ENCODE measurements at places on chromosomes 13 and 19.

DNA sequence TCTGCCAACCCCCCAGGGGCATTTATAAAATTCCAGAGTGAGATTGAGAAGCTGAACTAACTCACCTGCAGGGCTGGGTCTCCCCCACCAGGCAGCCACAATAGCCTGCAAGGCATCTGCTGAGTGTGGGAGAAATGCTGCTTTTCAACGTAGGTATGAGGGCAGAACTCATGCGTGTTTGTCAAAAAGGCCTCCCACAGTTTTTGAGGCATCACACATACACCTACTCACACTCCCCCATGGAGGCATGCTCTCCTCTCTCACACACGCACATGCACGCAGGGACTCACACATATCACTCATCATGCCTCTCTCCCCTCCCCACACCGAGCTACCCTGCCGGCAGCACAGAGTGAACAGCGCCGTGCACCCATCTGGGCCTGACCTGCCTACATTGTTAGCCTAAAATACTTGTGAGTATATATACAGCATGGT lies 390.5 kb downstream of the FGF9 start:
- DNase-seq, result peak; percentile 58

- DNase-seq, result no peak
Observed at GRCh38 chr13:99743094-99743493, 228.5 kb downstream of the ZIC5 start.

DNA sequence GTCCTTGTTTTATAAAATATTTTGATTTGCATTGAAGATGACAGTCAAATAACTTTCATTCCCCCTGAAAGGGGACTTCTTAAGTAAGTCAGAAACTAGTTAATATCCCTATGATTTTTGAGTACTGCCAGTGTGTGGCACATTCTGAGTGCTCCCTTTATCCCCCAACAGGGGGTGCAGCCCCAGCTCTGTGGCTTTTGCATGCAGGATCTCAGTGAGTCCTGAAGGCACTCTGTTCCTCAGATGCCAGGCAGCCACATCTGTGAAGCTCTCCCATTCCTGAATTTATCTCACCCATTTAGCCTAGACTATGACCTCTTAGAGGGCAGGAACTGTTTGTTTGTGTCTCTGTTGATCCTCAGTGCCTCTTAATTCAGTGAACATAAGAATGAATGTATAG lies 123.1 kb downstream of the CDK8 start:
- no peak for DNase-seq

- no peak for DNase-seq
Observed at GRCh38 chr19:7434391-7434790, 54.4 kb downstream of the PEX11G start.

DNA sequence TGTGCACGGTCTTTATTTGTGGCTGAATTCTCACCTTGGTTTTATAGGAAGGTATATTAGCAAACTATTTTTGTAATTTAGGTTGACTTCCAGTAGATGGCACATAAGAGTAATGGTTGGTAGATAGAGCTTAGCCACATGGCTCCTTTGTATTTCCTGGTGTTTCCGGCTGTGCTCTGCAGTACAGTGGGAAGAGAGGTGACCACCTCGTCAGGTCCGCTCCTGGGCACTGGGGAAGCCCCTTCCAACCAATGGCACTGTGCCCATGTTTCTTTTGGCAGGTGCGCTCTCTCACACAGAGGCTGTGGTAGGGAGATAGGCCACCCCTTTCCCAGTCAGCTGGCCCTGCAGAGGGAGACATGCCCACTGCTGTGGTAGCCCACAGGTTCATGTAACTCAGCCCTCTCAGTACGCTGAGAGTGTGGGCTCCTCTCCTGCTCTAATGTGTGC lies 74.3 kb upstream of the ATP12A start:
- no peak for DNase-seq

- DNase-seq, result no peak
Observed at GRCh38 chr13:56735537-56735942, 405.2 kb upstream of the PRR20A start.

- DNase-seq, result no peak
Observed at GRCh38 chr13:110853235-110853721, 61.6 kb downstream of the ANKRD10 start.

- DNase-seq, result no peak
Observed at GRCh38 chr13:98466634-98467236, 110.2 kb downstream of the STK24 start.

DNA sequence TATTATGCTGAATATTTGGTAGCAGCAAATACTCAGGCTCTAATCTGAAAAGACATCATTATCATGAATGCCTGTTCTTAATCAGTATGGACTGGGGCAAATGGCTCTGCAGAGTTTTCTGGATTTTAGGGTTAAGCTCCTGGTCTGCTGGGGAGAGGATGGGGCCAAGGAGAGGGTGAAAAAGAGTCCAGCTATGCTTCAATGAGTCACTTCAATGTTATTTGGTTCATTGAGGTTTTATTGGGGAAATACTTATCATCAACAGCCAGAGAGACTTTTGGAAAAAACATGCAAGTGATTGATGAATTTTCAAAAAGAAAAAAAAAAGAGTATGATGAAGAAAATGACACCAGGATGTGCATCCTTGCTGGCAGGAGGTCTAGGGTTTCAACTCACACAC lies 278.3 kb downstream of the UQCRFS1 start:
- DNase-seq, result no peak

GRCh38 chr13:91360246-91360751 lies 12.8 kb downstream of the MIR17HG start:
- DNase-seq, result no peak

DNA sequence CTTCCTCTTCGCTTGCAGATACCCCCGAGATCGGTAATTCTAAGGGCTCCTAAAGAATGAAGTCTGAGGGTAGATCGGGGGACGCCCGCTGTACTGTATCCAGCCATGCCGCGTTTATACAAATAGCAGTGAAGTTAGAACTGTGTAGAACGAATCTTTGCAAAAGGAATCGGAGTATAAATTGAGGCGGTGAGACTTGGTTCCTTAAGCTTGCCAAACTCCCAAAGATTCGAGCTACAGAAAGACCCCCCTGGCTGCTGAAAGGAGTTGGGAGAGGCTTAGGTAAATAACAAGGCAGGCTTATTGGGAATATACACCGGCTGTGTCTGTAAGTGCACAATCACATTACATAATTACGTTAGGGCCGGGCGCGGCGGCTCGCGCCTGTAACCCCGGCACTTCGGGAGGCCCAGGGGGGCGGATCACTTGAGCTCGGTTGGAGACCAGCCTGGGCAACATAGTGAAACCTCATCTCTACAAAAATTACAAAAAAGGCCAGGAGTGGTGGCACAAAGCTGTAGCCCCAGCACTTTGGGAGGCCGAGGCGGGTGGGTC lies 12.2 kb downstream of the TMEM160 start:
- DNase-seq, result no peak

- no peak for DNase-seq
Observed at GRCh38 chr13:34719060-34719875, 222.8 kb upstream of the NBEA start.

DNA sequence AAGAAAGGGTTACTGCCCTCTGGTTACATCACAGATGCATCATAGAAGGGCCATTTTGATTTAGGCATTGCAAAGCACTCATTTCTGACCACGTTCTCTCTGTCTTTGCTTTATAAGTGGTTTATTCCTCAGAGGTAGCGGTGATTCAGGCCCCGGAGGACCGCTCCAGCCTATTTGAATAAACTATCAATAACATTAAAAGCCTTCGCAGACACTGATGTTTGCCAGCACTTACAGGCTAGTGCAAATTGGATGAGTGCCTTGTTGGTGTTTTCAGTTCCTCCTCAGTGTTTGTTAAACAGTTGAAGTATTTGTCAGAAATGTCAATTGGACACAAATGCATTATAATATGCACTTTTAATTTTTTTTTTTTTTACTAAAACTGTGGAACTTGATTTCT lies 120.2 kb downstream of the RXFP2 start:
- no peak for DNase-seq

GRCh38 chr13:27556109-27556508 lies 64.2 kb downstream of the LNX2 start:
- no peak for DNase-seq

- no peak for DNase-seq
Observed at GRCh38 chr13:79385694-79386093, 20.4 kb downstream of the RBM26 start.

DNA sequence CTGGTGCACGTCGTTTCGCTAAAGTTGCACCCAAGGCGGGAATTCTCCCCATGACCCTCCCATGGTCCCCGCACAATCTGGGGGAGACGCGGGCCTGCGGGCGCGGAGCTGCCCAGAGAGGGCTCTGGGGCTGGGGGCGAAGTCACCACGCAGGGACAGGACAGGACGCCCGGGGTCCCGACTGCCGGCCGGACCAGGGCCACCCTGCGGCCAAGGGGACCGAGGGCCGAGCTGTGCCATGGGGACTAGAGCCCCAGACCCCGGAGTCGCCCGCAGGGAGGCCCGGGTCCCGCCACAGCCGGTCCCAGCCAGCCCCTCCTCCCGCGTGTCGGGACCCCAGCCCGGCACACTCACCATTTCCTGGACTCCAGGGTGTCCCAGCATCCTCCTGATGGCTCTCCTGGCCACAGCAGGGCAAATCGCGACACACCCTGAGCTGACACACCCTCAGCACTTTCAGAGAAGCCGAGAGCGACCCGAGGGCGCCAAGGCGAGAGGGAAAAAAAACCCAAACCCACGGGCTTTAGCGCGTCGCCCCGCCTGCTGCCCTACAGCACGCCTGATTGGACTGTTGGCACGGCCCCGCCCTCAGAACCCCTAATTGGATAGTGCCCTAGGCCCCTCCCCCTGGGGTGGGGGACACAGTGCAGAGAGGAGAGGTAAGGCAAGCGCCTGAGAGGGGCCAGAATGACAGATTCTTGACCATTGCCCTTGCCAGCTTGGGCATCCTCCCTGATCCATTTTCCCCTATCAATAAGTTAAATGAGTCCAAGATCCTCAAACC lies 28.6 kb downstream of the ZNF44 start:
- DNase-seq, result no peak

- DNase-seq, result no peak
Observed at GRCh38 chr13:98893371-98893770, 84.5 kb downstream of the DOCK9 start.

DNA sequence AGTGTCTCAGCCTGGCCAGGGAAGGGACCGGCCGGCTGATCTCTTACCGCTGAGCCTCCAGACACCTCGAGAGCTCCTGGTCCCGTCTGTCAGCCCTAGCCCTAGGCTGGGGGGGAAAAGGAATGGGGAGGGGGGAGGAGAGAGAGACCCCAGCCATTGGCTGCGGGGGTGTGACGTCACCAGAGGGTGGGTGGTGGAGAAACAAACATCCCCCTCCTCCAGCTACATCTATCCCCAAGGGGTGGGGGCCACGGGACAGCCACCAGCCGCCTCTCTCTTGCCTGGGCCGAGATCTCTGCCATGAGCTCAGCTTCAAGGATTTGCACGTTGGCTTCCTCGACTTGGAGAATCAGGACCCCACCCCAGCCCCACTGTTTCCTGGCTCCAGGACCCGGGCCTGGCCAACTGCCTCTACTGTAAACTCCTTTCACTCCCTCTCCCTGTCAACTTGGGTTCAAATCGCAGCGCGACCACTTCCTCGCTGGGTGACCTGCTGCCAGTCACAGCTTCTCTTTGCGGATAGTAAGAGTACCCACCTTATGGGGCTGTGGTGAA lies at the start of gene PRX:
Gene PRX (minus strand): TSS at position 88 of the 555 bp plus-strand sequence. CDS start 5,446 bp downstream, outside the sequence.
- DNase-seq, result no peak

DNA sequence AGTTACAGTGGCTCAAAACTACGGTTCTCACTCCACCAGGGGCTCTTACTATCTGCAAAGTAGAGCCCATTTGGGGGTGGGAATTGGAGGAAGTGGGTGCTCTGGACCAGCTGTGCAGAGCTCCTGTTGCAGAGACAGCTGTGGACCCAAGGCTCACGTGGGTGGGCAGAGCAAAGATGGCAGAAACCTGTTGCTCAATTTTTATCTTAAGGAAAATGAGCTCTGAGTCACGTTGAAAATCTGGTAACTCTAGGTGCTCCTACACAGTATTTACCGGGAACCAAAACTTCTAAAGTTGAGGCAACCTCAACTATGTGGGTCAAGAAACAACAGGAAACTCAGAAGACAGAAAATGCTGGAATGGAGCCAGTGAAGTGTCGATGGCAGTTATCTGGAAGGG lies 30.2 kb upstream of the SLC15A1 start:
- no peak for DNase-seq

- DNase-seq, result no peak
Observed at GRCh38 chr13:112802802-112803195, 113.0 kb downstream of the ATP11A start.

GRCh38 chr13:42685751-42686150 lies 95.6 kb upstream of the FAM216B start:
- no peak for DNase-seq

Data from activated CD8-positive, alpha-beta memory T cell treated with anti-CD3 and anti-CD28 coated beads for 4 hours (primary cell).